ENCODE measurements at places on chromosomes 2 and 18.

DNA sequence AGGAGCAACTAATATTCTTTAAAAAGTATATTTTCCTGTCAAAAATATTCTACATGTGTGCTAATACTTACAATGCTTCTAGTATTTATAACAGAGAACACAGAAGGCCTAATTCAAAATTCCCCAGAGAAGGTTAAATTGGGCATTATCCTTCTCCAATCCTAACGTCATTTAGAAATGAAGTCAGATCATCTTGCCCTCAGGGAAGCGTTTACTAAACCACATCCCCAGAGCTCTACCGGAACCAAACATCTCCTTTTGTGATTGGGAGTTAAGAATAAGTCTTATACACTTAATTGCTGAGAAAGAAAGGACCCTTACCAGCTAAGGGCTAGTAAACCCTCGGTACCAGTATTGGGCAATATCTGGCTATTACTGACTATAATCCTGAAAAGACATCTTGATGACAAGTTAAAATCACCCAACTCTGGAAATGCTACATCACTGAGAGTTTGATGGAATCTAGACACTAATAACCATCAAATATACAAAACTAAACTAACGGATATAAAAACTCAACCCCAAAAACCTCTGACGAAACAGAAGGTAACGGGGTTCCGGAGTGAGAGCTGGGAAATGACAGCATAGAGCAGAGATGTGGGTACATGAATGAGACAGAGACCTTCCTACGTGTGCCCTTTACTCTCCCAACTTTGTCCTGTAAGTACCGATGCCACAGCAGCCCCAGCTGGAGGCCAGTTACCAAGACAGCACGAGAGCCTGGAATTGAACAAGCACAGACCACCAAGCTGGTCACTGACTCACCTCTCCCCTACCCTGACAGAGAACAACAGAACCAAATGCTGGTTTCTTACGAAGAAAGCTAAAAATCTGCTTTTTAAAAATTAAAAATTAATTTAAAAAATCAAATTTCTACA is 35.0 kb downstream of the WDSUB1 start:
- DNase-seq = no peak

DNA sequence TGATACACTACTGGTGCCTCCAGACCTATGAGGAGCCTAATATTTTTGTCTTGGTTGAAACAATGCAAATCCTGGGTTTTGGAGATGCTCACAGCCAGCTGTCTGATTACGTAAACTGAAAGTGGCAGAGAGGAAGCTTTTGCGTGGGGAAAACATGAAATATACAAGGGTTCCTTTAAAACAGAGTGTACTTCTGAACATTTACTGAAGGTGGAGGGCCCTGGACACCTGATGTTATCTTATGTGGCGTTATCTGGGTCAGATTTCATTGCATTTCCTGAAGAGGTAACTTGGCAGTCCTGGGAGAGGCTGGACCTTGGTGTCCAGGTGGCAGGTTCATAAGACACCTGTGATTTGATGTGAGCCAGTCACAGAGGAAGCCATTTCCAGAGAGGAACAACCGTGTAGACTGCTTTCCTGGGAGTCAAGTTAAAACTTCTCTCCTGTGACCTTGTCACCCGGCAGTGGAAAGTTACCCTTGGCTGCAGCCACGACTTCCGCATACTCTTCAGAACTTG is 105.0 kb downstream of the NEDD4L start:
- no peak for DNase-seq

- DNase-seq = no peak
Measured at GRCh38 chr18:48809365-48809764, 141.4 kb downstream of the SMAD7 start.

GRCh38 chr2:138718405-138718804 is 61.8 kb downstream of the NXPH2 start:
- DNase-seq = no peak

DNA sequence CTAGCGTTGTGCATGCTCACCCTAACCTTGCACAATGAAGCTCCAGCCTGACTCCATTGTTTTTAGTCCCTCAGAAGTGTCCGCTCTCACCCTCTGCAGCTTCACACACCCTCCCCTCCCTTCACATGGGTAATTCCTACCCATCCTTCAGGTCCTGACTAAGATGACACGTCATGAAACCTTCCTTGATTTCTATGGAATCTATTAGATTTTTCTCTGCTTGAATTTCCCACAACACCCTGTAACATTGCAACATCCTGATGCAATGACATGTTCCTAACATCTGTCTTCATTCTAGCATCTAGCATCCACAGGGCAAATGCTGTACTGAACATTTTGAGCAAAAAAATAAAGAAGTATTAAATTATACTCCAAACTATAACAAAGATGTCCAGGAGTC is 77.0 kb upstream of the PID1 start:
- no peak for DNase-seq

DNA sequence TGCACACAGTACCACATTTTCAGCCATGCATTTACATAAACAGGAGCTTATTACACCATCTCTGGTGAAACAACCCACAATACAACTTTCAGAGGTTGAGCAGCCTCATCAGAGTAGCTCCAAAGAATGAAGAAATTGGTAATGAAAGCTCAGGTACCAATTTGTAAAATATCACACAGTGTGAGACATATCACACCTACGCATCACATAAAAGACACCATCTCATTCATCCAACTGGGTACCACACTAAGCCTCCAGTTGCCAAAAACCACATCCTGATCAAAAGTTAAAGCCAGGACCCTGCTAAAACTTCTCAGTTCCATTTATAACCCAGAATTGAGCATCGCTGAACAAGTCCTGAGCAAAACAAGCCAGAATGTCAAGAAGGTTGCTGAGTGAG is 4.6 kb downstream of the TMEM163 start:
- no peak for DNase-seq

- DNase-seq = no peak
Measured at GRCh38 chr18:78799382-78800089, 180.1 kb upstream of the SALL3 start.

GRCh38 chr18:6488956-6489355 is 74.2 kb upstream of the L3MBTL4 start:
- no peak for DNase-seq

DNA sequence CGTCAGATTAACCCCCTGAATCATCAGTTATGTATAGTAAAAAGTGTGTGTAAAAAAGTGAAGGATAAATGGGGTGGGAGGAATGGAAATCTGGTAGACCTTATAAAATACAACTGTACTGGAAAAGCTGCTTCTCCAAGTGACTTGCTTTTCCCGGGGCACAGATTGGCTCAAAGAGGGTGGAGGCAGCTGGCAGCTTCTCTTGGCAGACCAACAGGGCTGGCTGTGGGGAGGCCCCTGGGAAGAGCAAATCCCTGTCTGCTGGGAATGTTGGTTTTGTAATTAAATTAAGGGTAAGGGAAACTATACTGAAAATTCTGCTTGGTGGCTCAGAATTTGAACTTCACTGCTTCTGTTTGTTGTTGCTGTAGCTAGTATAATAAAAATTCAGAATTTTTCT is 154.2 kb upstream of the DLX2 start:
- DNase-seq = no peak
